Activated T-helper 2 cell treated with anti-CD3 and anti-CD28 coated beads, Interferon-gamma antibody, Interleukin-2, Interleukin-4, amounts not matched to agents 10 μg/mL and 5 μg/mL and 100 μg/mL, durations not matched to agents 14 hours and 24 hours and 36 hours (primary cell): ENCODE measurements at places on chromosomes 4 and X.

- no peak for DNase-seq
These were observed 480.9 kb downstream of the PCDH11X start for GRCh38 chrX:92260102-92260501.

DNA sequence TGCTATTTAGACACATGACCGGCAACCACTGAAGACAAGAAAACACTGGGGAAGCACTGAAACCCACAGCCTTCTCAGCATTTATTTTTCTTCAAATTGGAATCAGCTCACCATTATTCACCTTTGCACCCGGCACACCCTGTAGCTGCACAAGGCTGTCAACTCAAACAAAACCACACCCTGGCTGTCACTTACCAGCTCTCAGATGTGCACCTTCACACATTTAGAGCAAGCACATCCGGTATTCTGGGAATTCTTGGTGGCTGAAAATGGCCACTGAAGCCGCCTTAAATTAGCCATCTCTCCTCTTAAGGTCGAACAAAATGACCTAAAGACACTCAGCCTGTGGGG lies 5.9 kb downstream of the ZFYVE28 start:
- peak; percentile 71 for DNase-seq

GRCh38 chrX:121008920-121009319 lies 23.4 kb upstream of the CT47A1 start:
- no peak for DNase-seq

DNA sequence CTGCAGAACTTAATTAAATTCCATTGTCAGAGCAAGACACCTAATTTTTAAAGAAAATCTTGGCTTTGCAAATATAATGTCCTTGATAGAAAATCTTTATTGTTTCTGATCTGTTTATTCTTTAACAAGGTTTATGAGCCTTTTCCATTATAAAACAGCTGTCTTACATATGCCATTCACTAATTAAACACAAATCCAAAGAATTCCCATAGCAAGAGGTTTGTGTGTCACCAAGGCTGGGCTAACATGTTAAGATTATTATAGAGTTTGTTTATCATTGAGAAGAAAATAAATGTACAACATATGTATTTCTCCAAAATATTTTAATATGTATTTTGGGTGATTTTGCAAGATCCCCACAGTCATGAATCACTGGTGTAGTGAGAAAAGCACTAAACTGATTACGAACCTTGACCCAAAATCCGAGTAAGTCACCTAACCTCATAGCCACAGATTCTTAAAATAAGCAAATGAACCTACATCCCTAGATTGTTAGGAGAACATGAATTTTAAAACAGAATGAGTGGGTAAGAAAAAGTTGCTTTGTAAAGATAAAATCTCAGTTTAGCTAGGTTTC lies 694.8 kb upstream of the INTU start:
- DNase-seq = no peak

DNA sequence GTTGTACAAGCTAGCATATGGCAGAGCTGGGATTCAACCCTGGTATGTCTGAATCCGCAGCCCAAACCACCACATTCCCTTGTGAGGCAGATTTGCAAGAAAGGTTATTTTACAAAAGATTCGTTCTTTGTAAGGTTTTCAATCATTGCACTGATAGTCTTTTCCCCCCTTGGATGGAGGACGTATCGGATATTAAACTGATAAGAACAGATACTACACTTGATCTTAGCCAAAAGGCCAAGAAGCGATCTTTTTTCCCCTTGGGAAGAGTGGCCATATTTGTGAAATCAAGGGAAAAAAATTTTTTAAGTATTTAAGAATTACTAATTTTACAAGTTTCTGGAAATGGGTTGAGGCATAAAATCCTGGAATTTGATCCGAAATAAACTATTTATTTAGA lies 34.4 kb upstream of the MSMO1 start:
- DNase-seq = no peak

DNA sequence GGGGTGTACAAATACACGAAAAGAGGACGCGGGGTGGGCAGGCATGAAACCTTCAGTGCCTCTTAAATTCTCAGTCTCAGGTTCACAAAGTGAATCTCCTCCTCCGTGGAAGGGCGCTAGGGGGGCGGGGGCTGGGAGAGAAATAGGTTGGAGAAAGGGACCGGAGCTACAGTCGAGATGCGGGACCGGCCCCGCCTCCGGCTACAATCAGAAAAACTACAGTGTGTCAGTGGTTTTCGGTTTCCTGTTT lies 3.4 kb downstream of the MAML3 start:
- no peak for DNase-seq

DNA sequence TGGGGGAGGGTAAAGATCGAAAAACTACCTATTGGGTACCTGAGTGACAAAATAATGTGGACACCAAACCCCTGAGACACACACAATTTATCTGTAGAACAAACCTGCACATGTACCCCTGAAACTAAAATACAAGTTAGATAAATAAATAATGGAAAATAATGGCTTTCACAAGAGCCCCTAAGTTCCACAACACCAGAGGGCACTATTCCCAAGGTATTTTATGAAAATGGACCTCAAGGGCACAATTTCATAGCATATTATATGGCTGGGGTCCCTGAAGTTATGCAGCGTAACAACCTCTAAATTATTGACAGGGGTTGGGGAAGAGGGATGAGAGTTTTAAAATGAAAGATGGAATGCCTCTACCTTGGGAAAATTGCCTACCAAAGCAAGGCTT lies 81.3 kb upstream of the TMEM33 start:
- DNase-seq = no peak

GRCh38 chr4:86033171-86033570 lies 326.7 kb downstream of the MAPK10 start:
- no peak for DNase-seq

- no peak for DNase-seq
These were observed 135.5 kb downstream of the SOWAHB start for GRCh38 chr4:76762137-76763130.

- DNase-seq = no peak
These were observed 8.2 kb upstream of the GPAT3 start for GRCh38 chr4:83527671-83528070.

GRCh38 chr4:46837639-46838038 lies 71.4 kb downstream of the COX7B2 start:
- DNase-seq = no peak

GRCh38 chr4:8103421-8104390 lies 54.9 kb downstream of the ABLIM2 start:
- no peak for DNase-seq

GRCh38 chr4:156971676-156972378 lies at the start of gene PDGFC:
TSS of gene PDGFC (minus strand) at chr4:156971799. CDS start at chr4:156970903, 896 bp downstream.
- no peak for DNase-seq

DNA sequence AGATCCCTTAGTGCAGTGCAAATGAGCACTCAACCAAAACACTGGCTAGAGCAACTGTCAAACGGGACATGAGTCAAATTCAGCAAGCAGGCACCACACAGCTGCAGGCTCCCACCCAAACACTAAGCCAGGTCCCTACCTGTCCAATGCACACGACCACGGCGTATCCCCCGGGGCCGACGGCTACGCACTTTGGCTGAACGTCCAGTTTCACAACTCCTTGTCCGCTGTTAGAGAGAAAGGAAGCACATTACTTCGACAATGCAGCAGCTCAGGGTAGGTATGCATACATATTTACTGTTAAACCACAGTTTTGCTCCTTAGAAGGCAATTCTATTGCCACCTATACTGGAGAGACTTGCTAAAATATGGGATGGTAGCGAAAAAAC lies 35.4 kb downstream of the WDR1 start:
- no peak for DNase-seq

GRCh38 chr4:148780426-148781005 lies 338.3 kb upstream of the NR3C2 start:
- no peak for DNase-seq
